HT-29 (cell line): ENCODE measurements at places on chromosomes 6 and 20. TPM values are rescaled to one million over a fixed set of nuclear protein-coding genes. Genes with fewer than 3 reads are reported as not detected.

DNA sequence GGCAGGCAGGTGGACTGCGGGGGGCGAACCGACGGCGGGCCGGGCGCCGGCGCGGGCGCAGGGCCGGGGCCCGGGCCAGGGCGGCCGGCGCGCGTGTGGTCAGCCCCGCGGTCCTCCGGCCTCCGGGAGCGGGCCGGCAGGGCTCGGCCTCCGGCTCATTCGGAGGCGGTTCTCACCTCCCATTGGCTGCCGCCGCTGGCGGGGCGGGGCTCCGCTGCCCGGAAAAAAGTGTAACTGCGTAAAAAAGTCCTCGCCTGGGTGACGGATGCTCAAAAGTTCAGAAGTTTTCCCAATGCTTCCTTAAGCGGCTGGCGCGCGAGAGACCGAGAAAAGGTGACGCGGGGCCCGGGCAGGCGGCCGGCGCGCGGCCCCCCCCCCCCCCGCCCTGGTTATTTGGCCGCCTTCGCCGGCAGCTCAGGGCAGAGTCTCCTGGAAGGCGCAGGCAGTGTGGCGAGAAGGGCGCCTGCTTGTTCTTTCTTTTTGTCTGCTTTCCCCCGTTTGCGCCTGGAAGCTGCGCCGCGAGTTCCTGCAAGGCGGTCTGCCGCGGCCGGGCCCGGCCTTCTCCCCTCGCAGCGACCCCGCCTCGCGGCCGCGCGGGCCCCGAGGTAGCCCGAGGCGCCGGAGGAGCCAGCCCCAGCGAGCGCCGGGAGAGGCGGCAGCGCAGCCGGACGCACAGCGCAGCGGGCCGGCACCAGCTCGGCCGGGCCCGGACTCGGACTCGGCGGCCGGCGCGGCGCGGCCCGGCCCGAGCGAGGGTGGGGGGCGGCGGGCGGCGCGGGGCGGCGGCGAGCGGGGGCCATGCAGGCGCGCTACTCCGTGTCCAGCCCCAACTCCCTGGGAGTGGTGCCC lies at the start of gene FOXC1:
Gene FOXC1 (plus strand): TSS at position 268 of the 849 bp plus-strand sequence. CDS start 531 bp downstream, at position 799.
- DNase-seq, result peak; percentile 92

- DNase-seq, result no peak
These were observed 625.2 kb downstream of the EPM2A start for GRCh38 chr6:145110109-145110508.

GRCh38 chr6:131572686-131573415 lies at the start of gene ARG1:
ARG1 (plus strand) TSS chr6:131573226; CDS start chr6:131573283, 57 bp downstream.
- DNase-seq, result no peak

- no peak for DNase-seq
These were observed 22.9 kb downstream of the ARHGAP18 start for GRCh38 chr6:129686941-129687627.

The ZNF831 gene
- not detected in 2 replicates for total RNA-seq

The LHFPL5 gene
- total RNA-seq, result 0.16 and 0.58 TPM in 2 replicates

The BMP2 gene
- total RNA-seq, result 9.8 and 11.7 TPM in 2 replicates

The KCNB1 gene
- not detected in 2 replicates for total RNA-seq

DNA sequence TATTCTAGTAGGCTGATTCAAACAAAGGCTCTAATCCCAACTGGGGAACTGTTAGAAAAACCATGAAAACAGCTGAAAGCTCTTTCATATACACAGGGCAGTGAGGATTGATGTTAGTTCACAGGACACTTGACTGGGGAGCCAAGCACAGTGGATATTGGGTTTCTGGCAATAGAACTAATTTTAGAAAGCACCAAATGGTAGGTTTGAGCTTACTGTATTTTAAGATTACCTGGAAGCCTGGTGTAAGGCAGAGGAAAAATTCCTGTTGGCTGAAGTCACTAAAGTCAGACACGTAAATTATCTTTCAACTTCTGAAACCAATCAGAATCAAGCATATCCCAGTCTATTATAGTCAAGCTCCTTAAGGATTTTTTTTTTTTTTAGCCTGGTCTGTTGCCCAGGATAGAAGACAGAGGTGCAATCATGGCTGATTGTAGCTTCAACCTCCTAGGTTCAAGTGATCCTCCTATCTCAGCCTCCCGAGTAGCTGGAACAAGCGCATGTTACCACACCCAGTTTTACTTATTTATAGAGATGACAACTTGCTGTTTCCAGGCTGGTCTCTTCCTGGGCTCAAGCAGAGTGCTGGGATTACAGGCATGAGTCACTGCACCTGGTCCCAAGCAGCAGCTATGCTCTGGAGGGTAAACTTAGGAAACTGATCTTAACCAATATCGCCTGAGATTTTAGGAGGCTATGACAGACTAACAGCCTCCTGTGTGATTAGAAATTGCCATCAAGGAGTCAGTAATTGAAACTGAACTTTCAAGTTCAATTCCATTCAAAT lies 32.5 kb upstream of the SYNCRIP start:
- no peak for DNase-seq

The SYTL3 gene
- 0.41 and 0.94 TPM in 2 replicates for total RNA-seq

- no peak for DNase-seq
These were observed 480.0 kb upstream of the JAG1 start for GRCh38 chr20:11153819-11154218.

DNA sequence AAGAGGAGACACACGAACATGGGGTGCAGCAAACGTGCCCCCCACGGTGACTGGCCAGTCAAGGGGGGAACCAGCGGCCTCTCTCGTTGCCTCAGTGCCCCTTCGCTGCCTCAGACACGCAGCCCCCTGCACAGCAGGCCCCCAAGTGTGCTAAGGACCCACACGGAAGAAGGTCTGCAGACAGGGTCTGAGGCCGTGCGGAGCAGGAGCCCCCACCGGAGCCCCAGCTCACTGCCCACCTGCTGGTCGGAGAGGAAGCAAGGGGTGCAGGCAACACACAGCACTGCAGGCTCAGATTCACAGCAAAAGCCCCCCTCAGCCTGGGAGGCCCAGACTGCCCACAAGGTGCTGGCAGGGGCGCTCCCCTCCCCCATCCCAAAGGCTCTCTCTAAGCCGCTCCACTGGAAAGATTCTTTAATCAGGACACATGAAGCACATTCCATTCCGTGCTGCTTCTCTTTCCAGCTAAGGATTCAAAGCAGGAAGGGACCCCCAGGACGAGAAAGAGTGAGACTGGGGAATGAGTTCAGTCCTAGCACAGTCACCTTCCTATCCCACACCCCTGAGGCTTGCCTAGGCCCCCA lies 105.1 kb downstream of the SLC23A2 start:
- DNase-seq, result no peak

The CST3 gene
- 417 and 453 TPM in 2 replicates for total RNA-seq

The MGME1 gene
- total RNA-seq, result 10.9 and 14.0 TPM in 2 replicates

The C6orf141 gene
- total RNA-seq, result 36.8 and 45.8 TPM in 2 replicates

The BTN1A1 gene
- total RNA-seq, result not detected in 2 replicates

The KHDC1 gene
- total RNA-seq, result not detected in 2 replicates

- no peak for DNase-seq
These were observed 36.5 kb upstream of the FAM83C start for GRCh38 chr20:35328689-35329088.

The CLDN20 gene
- not detected in 2 replicates for total RNA-seq

The MARCKS gene
- total RNA-seq, result 49.6 and 53.1 TPM in 2 replicates

- DNase-seq, result no peak
These were observed 90.1 kb downstream of the LMBRD1 start for GRCh38 chr6:69706724-69707123.

- peak; percentile 82 for DNase-seq
These were observed 7.2 kb upstream of the PFDN4 start for GRCh38 chr20:54200487-54201267.

DNA sequence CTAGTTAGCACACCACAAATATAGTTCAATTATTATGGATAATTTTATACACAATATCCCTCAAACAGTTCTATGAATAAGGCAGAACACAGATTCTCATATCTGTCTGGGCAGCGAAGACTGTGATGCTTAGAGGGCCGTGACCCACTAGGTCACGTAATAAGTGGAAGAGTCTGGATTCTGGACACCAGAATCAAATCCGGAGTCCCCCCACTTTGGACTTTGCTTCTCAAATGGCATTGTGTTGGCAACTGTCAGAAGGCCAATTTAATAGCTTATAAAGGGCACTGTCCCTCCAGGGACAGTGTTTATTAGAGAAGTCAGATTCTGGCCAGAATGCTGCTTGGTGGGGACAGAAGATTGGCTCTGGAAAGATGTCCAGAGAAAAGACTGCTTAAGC lies 6.8 kb upstream of the CCDC167 start:
- DNase-seq, result no peak

DNA sequence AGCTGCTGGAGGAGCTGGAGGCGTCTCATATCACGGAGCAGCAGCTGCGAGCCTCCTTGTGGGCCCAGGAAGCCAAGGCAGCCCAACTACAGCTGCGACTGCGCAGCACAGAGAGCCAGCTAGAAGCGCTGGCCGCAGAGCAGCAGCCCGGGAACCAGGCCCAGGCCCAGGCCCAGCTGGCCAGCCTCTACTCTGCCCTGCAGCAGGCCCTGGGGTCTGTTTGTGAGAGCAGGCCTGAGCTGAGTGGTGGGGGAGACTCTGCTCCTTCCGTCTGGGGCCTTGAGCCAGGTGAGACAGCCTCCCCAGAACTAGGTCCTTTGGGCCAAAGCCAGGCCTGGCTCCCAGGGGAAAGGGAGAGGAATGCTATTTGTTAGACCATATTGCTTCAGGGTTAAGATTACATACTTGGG lies 31.7 kb downstream of the C20orf173 start:
- DNase-seq, result no peak

- no peak for DNase-seq
These were observed 45.9 kb upstream of the DUSP22 start for GRCh38 chr6:246352-246751.

DNA sequence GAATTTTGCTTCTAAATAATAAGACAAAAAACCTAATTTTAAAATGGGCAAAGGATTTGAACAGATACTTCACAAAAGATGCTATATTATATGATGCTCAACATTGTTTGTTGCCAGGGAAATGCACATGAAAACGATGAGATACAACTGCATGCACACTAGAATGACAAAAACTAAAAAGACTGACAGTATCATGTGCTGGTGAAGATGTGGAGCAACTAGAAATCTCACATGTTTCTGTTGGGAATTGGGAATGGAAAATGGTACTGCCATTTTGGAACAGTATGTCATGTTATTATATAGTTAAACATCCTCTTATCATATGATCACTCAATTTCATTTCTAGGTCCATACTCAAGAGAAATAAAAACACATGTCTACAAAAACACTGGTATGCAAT lies 13.4 kb upstream of the SNX9 start:
- no peak for DNase-seq

The DAAM2 gene
- total RNA-seq, result not detected in 2 replicates

DNA sequence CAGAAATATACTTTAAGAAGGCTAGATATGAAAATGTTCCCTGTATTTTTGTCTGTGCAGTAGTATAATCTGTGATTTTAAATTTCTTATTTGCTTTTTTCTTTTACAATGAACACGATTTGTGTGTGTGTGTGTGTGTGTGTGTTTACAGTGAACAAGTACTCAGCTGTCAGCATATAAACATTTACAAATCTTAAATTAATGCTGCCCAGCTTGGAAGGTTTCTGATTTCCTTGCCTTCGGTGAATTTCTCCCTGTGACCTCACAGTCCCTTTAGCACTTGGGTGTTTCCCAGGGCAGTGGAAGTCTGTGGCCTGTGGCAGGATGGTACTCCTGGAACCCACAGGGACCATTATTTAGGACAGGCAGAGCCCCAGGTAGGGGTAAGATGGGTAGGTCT lies 37.6 kb downstream of the TXLNB start:
- no peak for DNase-seq

DNA sequence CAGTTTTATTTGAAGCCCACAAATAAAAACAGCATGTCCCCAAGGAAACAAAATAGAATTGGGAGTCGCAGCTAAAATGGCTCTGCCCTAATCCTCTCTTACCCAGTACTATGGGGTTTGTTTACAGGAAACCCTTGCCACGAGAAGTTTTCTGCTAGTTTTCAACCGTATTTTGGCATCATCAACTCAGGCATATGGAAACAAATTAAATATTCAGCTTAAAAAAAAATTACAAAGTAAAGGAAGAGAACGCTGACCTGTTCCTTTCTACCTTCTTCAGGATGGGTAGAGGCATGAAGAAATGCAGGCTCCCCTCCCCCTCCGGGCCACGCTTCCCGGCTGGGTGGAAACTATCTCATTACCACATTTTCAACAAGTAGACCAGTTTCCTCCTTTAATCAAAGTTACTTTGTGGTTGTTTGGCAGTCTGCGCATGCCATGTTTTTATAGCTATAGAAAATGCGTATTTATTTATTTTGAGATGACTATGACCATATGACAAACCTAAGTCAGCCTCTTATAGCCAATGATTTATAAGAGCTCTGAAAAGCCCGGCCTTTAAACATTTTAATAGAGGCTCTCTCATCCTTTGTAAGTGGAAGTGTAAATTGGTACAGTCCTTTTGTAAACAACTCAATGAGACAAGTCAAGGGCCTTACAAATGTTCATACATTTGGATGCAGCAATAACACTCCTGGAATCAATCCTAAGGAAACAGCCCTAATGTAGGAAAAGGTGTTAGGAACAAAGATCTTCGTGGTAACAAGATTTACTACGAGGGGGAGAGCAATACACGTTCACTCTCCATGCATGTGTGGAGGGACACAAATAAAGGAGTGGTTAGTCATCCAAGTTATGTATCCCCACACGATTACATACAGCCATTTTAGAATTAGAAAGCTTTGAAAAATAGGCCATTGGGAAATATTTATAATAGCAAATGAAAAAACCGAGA lies 16.1 kb upstream of the ZNF217 start:
- peak; percentile 90 for DNase-seq

The UBE2V1 gene
- 53.3 and 68.3 TPM in 2 replicates for total RNA-seq

DNA sequence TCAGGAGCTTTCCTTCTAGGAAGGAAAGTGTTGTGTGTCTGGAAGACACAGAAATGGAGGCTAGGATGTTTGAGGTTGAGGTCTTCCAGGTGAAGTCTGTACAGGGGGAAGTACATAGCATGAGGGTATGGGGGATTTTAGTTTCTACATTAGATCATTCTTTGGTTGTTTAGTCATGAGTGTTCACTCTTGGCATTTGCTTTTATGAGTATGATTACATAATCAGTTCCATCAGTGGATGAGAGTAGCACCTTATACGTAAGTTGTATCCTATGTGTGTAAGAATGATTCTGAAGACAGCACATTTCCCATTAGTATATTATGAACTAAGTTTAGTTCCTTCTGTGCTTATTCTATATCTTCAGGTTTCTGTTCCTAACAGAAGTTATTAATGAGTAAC lies 1.9 kb downstream of the CDYL start:
- DNase-seq, result no peak

DNA sequence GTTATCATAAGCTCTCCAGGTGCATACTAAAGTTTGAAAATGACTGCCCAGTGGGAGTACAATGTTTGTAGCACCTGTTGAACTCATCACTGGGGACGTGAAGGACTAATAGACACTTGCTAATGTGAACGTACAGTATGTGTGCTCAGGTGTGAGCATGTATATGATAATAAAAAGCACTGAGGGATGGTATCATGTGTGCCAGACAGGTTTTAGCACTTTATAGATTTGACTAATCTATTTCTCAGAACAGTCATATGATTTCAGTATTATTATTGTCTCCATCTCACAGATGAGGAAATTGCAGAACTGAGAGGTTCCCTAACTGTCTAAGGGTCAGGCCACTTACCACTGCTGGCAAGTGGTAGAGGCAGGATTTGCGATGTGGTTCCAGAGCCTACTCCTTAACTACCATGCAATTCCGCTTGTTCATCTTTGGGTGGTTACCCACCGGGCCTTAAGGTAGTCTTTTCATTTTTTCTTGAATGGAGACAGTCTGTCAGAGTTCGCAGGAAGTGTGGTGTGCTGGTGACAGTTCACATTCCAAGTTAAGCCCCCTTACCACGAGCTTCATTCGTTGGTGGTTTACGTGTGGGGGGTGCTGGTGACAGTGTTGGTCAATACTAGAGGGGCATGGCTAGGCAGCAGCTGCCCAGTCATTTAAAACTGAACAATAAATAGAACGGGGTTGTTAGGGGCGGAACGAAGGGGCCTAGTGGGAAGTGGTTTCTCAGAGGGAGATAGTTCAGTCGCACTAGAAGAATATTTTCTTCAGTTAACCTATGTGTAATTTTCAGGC lies 46.8 kb downstream of the RREB1 start:
- no peak for DNase-seq

The C4A gene
- 0.57 and 1.9 TPM in 2 replicates for total RNA-seq
